ENCODE measurements at places on chromosomes 16 and 17.

GRCh38 chr16:18792836-18793433 lies 2.8 kb upstream of the RPS15A start:
- no peak for DNase-seq

DNA sequence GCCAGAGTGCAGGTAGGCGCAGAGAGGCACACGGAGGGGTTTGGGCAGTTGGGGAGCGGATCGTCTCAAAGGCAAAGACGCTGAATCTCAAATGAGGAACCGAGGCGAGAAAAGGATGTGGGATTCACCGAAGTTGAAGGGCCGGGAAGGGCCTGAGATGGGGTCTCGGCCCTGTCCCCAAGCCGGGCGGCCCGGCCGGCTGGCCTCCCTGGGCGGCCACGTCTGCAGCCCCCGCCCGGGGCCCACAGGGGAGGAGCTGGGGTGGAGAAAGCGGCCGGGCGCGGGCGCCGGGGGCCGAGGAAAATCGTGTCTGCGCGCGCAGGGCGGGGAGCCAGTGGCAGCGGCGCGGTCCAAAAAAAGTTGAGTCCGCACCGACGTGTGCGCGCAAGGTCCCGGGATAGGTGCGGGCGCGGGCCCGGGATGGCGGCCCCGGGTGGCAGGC lies 458 bp downstream of the SLC12A4 start:
- DNase-seq = no peak

DNA sequence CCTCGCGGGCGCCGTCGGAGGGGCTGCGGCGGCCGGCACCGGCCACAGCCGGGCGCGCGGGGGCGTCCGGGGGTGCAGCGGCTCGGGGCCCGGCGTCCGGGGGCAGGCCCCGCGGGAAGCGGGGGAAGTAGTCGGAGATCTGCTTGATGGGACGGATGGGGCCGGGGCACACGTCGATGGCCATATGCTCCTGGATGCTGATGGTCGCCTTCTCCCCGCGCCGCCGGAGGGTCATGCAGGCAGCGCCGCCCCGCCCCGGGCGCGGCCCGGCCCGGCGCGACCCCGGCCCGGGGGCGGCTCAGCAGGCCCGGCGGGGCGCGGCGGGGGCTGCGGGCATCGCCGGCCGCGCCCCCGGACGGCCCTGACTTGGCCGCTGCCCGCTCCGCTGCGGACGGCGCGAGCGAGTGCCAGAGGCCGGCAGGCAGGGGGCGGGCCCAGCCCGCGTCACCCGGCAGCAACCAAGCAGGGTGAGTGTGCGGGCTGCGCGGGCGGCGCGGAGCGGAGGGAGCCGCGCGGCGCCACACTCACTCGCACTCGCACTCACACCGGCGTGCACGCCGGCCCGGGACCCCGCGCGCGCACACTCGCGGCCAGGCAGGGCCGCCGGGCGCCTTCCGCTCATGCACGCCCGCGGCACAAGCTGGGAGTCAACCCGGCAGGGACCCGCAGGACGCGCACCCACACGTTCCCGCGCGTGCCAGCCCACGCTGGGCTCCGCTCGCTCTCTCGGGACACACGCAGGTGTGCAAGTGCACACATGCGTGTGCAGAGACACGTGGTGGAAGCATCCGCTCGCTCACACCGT lies at the start of gene DOC2B:
Gene DOC2B, minus strand, starts transcription at position 406 of the 805 bp plus-strand sequence. Its CDS starts 171 bp downstream, at position 235.
- DNase-seq = no peak

- DNase-seq = no peak
These were observed 81.2 kb upstream of the GOT2 start for GRCh38 chr16:58815181-58815888.

DNA sequence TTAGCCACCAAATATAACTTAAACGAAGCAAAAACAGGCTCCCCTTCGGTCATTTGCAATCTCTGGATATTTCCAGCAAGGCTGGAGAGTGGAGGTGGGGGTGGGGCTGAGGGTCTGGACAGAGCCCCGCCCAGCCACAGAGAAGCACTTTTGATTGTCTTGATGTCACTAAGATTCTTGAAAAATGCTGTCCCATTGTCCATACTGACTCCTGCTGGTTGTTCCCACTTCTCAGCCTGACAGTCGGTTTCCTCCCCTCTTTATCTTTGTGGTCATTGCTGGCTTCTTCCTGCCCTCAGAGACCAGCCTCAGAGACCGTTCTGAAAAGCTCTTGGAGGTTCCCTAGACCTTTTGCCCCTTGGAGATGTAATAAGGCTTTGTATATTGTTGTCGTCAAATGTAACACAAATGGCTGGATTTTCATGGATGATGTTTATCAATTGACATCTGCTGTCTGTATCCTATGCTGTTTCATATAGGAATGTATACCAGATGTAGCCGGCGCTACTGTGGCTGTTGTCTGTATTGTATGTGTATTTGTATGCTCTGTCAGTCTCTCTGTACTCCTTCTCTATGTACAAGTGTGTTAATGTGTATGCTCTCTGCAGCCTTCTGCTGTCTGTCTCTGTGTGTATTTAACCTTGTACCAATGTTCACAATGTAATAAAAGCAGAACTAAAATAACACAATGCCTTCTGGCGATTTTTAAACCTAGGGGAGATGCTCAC lies 94.8 kb upstream of the DNAH9 start:
- DNase-seq = no peak

DNA sequence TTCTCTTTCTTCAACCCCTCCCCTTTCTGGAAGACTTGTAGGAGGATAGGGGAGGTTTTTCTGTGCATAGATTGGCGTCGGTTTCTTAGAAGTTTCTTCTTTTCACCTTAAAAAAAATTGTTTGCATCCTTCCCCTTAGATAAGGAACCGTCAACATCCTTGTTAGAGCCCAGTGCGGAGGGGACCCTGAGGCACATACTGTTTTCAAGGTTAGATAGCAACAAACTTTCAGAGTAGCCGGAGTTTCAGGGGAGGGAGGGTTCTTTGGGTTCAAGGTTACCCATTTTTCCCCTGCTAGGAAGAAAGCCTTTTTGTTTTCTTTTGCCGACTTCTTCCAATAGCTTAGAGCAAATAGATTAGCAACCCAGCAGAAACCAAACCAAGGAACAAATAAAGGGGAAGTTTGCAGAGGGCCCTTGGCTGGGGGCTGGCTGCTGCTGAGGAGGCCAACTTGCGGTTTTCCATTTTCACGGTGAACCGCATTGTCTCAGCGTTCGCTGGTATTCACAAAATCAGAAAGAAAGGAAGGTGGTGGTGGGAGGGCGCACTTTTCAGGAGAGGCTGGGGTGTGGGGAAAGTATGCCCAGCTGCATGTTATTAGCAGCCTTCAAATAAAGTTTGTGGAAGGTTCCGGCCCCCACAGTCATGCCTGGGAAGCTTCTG lies 28.8 kb downstream of the MSI2 start:
- DNase-seq = no peak

DNA sequence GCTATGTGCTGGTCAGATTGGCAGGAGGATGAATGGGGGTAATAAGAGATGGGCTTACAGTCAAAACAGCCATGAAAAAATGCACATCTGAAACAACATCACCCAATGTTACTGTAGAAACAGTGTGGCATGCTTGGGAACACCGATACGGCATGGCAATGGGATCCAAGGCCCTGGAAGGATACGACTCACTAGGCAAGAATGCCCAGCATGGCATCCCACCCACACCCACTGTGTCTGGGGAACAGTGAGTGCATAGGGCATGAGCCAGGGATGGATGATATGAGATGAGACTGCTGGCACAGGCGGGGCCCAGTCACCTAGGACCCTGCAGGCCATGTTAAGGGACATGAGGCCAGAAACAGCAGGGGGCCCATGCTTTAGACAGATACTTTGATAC lies 11.5 kb downstream of the TRIM25 start:
- DNase-seq = peak; percentile 57

DNA sequence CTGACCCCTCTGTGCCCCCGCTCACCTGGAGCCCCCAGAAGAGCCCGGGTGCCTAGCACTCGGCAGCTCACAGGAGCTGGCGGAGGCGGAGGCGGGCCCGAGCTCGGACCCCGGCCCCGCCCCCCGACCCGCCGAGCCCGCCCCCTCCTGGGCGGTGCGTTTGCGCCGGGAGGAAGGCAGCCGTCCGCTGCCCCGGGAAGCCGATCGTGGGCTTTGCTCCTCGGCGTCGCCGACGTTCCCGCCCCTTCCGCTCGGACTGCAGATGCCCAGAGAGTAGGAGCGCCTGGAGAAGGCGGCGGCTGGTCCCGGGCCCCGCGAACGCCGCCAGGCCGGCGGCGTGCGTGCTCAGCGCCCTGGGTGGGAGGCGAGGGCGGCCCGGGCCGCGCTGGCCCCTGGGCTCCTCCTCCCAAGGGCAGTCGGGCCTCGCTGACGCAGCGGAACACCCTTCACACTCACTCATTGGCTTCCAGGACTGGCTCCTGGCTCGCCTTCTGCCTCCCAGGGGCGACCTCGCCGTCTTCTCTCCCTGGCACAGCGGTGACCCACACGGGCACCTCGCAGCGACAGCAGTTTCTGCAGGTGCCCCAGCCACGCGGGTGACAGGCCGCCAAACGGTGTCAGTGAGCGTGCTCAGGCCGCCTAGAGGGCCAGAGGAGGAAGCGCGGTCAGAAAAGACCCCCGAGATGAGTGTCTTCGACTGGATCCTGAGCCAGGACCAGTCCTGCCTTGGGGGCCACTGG lies at the start of gene PLSCR3:
Gene PLSCR3, minus strand, starts transcription at position 74 of the 740 bp plus-strand sequence. CDS start 415 bp downstream, outside the sequence.
- DNase-seq = peak; percentile 95

DNA sequence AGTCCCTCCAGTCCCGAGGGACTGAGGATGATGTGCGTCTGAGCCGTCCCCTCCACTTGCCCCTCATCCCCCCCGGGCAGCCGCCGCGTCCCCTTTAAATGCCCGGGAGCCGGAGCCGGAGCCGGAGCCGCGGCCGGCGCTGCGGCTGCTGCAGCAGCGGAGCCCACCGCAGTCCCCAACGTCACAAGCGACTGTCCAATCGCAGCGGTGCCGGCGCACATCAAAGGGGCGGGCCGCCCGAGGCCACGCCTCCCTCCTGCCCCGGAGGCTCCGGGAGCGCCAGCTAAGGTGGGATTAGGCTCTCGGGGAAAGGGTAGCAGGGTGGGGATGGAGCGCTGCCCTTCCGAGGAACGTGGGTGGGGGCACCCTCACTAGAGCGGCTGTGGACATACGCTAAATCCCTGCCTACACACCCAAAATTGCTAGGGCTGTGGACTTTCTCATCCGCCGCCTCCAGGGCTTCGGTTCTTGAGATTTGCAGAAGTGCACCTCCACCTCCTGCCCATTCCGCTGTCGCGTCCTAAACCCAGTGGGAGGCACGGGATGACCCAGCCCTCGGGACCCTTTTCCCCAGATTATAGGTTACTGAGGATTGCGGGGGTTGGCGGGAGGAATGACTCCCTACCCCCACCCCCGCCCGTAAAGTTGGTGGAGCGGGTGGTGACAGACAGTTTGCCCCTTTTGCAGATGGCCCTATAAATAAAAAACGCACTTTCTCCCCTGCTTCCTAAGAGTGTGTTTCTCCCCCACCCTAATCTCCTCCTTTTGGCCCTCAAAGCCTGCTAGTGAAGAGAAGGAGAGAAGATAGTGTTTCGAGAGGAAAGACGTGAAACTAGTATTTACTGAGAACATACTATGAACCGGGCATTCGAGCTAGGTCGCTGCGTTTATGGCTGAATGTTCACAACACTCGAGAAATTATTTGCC lies at the start of gene PHOSPHO1:
Gene PHOSPHO1, minus strand, starts transcription at position 152 of the 927 bp plus-strand sequence. CDS start 4,096 bp downstream, outside the sequence.
- DNase-seq = peak; percentile 96

DNA sequence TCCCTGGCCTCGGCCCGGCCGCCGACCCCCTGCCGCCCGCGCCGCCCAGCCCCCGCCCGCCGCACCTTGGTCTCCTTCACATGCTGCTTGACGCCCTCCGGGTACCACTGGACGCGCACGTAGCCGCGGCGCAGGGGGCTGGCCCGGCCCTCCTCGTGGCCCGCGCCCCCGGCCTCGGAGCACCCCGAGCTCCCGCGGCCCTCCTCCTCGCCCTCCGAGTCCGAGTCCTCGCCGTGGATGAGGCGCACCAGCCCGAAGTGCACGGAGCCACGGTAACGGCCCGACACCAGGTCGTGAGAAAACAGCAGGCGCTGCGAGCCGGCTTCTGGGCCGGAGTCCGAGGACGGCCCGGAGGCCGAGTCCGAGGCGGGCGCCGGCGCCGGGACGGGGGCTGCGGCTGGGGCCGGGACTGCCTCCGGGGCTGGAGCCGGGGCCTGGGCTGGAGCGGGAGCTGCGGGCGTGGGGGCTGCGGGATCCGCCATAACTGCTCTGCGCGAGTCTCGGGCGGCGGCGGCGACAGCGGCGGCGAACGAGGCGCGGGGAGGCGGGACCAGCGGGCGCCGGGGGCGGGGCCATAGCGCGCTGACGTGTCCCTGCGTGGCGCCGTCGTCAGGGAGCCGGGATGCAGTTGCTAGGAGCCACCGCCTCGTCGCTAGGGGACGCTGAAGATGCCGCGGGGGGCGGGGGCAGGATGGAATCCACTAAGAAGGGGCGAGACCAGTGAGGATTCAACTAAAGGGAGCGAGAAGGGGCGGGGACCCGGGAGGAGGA lies at the start of gene UBE2O:
Gene UBE2O, minus strand, starts transcription at position 493 of the 771 bp plus-strand sequence. Its CDS starts 11 bp downstream, at position 482.
- peak; percentile 97 for DNase-seq

All from mesenteric fat pad (tissue), 1 donor.